ENCODE measurements at places on chromosomes 7 and 10.

DNA sequence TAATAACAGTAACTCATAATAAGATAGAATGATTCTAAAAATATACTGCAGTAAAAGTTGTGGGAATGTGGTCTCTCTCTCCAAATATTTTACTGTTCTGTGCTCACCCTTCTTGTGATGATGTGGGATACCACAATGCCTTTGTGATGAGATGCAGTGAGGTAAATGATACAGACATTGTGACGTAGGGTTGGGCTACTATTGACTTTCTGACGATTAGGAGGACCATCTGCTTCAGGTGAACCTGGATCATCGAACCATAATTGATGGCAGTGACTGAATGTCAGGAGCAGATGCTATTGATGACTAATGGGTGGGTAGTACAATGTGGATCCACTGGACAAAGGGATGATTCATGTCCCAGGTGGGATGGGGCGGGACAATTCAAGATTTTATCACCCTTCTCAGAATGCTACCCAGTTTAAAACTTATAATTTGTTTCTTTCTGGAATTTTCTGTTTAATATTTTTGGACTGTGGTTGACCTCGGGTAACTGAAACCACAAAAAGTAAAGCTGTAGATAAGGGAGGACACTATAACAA is 73.9 kb upstream of the ARMC3 start:
- DNase-seq, result no peak

DNA sequence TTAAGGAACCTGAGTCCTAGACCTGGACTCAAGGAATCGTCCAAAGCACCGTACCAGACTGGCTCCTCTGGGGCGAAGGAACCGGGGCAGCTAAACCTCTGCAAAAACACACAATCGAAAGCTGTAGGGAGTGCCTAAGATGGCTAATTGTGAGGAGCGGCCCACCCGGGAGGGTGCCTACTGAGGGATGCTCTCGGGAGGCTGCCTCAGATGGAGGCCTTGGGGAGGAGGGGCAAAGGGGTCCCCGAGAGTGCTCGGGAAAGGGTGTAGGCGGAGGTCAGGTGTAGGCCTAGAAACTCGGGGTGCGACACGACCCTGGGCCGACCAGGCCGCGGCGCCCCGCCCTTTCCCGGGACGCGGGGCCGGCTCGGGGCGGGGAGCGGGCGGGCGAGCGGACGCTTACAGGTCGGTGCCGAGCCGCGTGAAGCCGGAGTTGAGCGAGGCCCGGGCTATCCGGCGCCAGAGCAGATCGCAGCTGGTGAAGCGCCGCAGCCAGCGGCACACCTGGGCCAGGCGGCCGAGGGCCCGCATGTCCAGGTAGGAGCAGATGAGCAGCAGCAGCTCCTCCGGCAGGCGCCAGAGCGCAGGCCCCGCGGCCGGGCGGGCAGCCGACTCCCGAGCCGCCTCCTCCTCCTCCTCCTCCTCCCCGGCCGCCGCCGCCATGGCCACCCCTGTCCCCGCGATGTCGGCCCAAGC is 844 bp downstream of the FBXW4 start:
- peak; percentile 39 for DNase-seq

DNA sequence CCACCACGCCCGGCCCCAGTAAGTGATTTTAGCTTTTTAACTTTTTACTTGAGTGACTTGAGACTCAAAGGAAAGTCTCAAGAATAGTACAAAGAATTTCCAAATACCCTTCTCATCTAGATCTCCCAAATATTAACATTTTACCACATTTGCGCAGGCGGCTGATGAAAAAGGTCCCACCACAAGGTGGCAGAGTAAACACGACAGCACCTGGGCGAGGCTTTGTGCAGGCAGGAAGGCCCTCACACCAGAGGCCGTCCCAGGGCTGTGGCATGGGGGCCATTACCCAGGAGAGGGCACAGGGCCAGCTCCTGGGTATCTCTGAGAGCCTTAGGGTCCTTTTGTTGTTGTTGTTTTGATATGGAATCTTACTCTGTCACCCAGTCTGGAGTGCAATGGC is 50.0 kb upstream of the WIPI2 start:
- no peak for DNase-seq

DNA sequence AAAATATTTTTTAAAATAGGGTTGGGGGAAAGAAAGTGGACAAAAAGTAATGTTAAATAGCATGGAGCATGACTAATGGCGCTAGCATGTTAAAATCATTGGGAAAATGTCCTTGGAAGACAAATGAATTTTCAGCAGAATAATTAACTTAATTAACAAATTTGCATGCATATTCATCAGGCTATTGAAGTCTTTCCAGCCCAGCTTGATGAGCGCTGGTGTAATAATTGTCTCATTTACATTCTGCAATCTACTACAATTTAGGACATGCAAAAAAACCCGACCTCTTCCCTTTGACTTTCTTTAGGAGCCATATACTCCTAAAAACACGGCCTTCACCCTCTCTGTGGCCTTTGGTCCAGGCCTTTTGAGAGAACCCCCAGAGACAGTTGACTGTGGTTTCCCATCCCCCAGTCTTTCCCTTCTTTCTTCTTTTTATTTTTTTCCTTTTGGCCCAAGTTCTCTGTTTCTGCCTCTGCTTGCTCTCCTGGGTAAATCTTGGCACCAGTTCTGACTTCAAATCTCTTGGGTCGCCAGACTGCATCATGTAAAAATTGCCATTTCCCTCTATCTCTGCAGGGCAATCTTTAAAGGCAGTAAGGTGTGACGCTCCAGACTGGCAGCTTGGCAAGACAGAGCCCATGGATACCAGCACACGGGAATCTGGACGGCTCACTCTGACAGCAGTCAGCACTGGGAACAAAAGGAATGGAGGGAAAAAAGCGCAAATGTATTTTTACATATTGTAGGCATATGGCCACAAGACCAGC is 105.5 kb downstream of the NEUROD6 start:
- DNase-seq, result no peak

DNA sequence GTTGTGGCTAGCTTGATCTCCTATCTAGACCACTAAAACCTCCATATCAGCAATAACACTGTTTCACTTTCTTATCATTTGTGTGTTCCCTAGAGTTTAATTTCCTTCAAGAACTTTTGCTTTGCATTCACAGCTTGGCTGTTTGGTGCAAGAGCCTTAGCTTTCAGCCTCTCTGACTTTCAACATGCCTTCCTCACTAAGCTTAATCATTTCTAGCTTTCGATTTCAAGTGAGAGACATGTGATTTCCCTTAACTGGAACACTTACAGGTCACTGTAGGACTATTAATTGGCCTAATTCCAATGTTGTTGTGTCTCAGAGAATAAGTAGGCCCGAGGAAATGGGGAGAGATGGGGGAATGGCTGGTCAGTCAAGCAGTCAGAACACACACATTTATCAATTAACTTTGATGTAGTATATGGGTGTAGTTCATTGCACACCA is 10.6 kb upstream of the BPGM start:
- peak; percentile 12 for DNase-seq

- no peak for DNase-seq
These were observed 83.7 kb downstream of the ZMIZ1 start for GRCh38 chr10:79152423-79152817.

- DNase-seq, result no peak
These were observed 85.6 kb downstream of the ZEB1 start for GRCh38 chr10:31404640-31405039.

- DNase-seq, result no peak
These were observed 163.4 kb downstream of the ATE1 start for GRCh38 chr10:121764233-121764942.

DNA sequence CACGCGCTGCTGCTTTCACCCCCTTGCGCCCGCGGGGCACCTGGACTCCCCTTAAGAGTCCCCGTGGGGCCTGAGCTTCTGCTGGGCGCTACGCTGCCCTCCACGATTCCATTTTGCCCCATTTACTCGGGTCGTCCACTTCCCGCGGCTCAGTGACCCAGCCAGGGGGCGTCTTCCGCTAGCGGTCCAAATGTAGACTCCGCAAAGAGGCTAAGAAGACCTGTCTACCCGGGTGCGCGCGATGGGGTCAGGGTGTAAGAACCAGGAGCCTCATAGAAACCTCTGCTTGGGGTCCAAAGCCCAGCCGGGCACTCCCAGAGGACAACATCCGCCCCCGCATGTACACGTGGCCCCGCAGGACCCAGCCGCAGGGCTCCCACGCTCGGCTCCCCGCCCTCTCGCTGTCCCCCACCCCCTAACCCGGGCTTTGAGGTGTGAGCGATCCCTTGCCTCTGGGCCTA is 5.2 kb upstream of the HMX2 start:
- DNase-seq, result no peak

- DNase-seq, result no peak
These were observed 84.5 kb downstream of the HGF start for GRCh38 chr7:81685270-81685868.

DNA sequence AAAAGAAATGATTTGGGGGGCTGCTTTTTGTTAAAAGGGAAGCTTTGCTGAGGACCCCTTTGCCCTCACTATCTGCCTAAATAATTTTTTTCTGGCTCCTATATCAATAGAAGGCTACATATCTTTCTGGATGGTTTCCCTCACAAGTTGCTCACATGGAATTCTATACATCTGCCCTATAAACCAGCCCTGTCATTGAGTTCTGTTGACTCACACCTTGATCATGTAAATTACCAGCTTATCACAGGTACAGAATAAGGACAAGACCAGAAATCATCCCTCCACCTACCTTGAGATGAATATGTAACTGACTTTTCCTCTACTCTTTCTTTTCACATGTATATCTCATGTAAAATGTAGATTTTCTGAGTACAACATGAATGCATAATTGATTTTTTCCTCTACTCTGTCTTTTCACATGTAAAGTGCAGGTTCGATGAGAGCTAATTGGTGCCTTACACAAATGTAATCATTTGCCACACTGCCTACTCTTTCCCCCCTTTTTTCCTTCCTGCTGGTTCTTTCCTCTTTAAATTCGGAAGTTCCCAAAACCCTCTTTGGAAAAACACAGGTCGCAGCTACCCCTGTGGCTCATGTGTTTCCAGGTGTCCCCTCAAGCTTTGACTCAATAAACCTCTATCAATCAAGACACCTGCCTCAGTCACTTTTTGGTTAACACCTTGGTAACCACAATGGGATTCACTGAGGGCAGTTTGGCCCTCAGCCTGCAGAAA is 12.5 kb downstream of the CYP3A43 start:
- DNase-seq, result no peak

GRCh38 chr7:87999261-87999660 is 65.2 kb downstream of the ADAM22 start:
- no peak for DNase-seq

All from RCC 7860 (cell line).